ENCODE measurements at places on chromosomes 5 and 9. TPM values are rescaled to one million over a fixed set of nuclear protein-coding genes. Genes with fewer than 3 reads are reported as not detected.
A peak's percentile ranks its signal among the peaks of the same experiment; 100 is the strongest.

The PAEP gene
- not detected for total RNA-seq

DNA sequence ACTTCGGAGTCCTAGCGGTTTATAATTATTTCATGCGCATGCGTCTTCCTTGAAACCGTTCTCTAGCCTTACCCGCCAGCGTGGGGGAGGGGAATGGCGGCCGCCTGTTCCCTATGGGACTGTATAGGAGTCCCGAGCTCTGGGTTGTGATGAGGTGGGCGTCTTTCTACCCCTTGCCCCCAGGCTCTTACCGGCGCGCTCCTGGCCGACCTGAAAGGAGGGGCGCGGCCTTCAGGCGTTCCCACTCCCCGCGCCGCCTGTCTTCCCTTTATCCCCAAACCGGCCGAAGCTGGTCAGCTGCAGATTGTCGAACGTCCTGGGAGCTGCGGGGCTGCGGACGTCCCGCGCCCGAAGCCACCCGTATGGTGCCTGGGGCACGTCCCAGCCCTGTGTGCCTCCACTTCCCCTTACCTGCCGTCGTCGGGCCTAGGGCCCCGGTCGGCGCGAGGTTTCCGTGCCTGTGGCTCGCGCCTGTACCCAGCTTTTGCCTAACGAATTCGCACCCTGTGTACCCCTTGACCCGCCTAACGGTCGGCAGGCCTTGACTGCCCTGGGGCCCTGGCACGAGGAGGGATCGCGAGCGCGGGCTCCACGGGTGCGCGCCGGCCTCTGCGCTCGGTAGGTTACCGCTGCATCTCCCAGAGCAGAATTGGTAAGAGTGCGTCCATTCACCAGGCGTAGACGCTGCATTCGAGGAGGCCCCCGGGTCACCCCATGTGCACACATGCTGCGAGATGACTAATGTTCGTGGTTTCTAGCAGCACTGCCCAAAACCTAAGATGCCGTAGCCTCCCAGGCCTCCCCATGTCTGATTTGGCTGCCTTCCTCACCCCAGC, 653 bp upstream of the HNRNPH1 start:
- DNase-seq = peak; percentile 93

The RXRA gene
- 26.1 TPM for total RNA-seq

DNA sequence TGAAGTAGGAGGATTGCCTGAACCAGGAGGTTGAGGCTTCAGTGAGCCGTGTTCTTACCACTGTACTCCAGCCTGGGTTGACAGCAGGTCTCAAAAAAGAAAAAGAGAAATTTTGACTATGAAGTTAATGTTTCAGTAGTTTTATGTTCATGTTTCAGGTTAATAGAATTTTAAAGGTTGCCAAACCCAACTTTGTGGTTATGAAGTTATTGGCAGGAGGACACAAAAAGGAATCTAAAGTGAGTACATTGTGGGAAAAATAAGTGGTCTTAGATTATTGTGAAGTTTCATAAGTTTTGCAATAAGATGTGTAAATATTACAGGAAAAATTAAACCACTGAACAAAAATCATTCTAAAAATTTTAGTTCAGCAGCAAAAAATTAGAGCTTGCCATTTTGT, 78.6 kb downstream of the GOLM1 start:
- peak; percentile 10 for DNase-seq

GRCh38 chr9:136662656-136663581, at the start of gene EGFL7:
TSS of gene EGFL7 (plus strand) at chr9:136662916. CDS start at chr9:136668283, 5,367 bp downstream.
- no peak for DNase-seq

DNA sequence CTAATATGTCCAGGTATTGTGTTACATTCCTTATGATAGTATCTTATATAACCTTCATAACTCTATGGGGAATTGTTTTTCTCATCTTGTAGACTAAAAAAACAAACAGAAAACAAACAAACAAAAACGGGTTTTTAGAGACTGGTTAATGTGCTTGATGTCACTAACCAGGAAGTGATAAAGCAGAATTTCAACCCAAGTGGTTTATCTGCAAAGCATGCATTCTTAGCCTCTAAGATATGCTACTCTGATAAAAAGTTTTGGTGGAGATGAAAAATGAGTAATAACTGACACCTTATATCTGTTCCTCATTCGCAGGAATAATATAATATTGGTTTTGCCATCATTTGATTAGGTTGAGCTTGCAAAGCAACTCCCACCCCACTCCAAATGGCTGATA, 53.4 kb downstream of the PUM3 start:
- DNase-seq = no peak

The ROR2 gene
- 12.9 TPM for total RNA-seq

The PCDHA12 gene
- total RNA-seq = not detected

The TEX48 gene
- total RNA-seq = not detected

The EPB41L4B gene
- total RNA-seq = 1.0 TPM

DNA sequence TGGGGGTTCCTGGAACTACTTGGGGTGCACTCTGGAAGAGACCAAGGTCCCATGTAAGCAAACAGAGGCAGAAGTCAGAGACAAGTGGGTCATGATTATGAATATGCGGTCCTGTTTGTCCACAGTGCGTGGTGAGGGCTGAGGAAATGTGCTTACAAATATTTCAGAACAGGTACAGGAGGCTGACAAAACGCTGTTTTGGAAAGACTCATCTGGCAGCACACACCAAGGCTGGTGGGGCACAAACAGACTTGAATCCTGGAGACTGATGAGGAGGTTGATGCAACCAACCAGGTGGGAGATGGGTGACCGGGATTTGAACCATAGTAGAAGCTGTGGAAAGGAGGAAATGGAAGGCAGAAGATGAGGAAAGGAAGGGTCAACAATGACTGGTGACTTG, 83.8 kb downstream of the ADRB2 start:
- no peak for DNase-seq

GRCh38 chr5:132016721-132017250, 5.3 kb upstream of the ACSL6 start:
- no peak for DNase-seq

DNA sequence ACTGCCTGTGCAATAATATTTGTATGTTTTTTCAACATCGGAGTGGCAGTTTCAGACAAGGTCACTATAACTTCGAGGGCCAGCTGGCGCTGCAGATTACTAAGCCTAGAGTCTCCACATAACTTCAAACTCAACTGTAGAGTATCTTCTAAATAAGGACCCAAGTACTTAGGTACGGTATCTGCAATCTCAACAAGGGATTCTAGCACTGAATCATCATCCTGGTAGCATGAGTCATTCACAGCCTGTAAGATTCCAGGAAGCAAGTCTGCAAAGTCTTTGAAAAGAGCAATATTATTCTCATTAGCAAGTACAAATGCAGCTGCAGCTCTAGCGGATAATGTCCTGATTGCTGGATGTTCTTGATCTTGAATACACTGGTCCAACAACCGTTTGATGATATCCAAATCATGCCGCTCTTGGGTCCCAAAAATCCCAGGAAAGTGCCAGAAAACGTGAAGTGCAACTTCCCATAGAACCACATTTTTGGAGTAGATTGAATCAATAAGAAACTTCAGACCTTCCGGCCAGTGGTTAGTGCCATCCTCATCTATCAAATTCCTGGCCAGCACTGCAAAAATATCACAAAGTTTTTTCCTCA, 654 bp downstream of the RANBP6 start:
- DNase-seq = peak; percentile 84

The PCDHGB5 gene
- total RNA-seq = 13.2 TPM

GRCh38 chr9:14231196-14231990, 82.5 kb downstream of the NFIB start:
- DNase-seq = no peak

DNA sequence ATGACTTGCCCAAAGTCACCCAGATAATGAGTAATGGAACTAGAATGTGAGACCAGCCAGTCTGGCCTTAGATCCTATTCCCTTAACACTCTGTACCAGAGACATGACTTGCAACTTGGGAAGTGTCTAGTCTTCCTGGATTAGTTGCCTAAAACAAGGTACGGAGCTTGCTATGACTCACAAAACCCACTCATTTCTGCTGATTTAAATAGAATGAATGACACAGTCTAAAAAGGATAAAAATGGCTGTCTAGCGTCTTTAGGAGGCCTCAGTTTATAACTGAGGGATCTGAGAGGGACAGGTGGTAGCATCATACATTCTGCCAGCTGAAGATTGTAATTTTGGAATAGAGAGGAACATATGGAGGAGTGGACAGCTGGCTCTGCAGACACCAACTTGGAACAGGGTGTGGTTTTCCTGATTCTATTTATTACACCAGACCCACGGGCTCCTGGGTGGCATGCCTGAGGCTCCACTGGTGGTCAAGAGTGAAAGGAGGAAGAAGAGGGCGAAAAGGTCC, 62.7 kb downstream of the ABLIM3 start:
- DNase-seq = peak; percentile 69

GRCh38 chr9:131049829-131050715, 41.1 kb downstream of the LAMC3 start:
- no peak for DNase-seq

The APBA1 gene
- 4.3 TPM for total RNA-seq

DNA sequence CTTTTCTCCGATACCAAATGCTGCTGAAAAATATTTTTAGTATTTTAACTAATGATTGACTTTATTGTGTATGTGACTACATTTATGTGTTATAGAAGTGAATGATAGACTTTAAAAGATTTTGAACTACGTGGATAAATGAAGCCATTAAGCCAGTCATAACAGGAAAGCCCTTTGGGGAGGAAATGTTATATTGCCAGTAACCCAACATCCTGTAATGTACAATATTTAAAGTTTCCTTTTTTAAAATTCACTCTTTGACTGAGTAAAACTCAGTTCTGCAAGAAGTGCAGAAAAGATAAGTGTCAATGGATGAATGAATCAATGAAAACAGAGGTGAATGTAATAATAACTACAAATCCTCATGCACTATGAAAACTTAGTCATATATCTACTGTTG, 102.6 kb upstream of the TLE4 start:
- DNase-seq = no peak

DNA sequence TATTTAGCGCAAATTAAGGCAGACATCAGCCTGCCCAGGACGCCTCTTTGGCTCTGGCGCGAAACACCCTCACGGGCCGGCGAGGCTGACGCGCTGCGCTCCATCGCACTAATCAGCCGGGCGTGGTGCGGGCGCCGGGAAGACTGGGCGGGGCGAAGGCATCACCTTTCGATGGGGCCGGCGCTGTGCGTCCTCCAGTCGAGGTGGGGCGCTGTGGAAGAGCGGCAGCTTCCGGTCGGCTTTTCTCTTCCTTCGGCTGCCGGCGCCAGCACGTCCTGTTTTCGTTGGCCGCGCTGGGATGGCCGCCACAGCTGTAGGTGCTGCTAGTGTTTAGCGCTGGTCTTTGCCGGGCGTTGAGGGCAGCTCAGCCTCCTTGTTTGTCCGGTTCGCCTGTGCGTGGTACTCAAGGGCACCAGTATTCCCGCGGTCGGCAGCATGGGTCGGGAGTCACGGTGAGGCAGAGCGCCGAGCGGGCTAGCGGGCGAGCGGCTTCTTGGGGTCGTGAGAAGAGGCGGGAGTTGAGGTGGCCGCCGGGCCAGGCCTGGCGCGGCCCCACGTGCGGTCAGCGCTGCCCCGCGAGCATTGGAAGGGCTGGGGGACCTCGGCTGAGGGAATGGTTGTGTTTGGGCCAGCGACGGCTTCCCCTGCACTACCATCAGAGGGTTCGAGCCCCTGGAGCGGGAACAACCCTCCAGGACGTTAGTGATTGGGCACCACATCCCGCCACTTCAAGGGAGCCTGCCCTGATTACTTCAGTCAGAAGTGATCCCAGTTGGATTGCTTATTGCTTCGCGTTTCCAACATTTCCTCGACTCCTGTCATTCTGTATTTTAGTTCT, at the start of gene DDX46:
DDX46 (plus strand) TSS at position 276 of the 838 bp plus-strand sequence; CDS start at position 436, 160 bp downstream.
- DNase-seq = peak; percentile 99

GRCh38 chr5:177146891-177147638, 13.5 kb downstream of the NSD1 start:
- peak; percentile 62 for DNase-seq

The STING1 gene
- total RNA-seq = 75.0 TPM

DNA sequence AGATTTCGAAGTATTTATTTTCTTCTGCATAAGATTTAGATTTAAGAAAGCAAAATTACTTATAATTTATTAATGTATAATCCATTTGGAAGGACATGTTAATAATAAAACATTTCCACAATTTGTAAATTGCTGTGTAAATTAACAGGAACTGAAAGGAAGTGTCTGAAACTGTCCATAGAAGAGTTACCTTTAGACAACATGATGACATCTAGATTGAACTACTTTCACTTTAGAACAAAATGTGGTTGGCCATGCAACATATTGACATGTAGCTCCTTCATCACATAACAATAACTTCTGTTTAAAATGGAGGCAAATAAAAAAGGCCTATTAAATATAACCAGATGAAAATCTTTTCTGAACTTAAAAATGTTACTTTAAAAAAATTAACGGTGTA, 1849.5 kb upstream of the ACO1 start:
- DNase-seq = no peak

DNA sequence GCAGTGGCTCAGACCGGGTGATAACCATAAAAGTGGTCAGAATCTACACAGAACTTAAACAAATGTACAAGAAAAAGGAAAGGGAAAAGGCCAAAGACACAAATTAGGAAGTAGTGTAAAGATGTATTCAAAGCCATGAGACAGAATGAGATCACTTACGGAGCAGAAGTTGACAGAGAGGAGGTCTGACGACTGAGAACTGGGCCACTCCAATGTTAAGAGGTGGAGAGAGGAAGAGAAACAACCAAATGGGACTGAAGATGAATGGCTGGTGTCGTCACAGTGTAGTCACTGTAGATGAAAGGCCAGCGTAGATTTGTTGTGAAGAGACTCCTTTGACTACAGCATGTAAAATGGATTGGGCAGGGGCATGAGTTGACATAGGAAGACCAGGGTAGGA, 114.4 kb downstream of the DROSHA start:
- DNase-seq = no peak

DNA sequence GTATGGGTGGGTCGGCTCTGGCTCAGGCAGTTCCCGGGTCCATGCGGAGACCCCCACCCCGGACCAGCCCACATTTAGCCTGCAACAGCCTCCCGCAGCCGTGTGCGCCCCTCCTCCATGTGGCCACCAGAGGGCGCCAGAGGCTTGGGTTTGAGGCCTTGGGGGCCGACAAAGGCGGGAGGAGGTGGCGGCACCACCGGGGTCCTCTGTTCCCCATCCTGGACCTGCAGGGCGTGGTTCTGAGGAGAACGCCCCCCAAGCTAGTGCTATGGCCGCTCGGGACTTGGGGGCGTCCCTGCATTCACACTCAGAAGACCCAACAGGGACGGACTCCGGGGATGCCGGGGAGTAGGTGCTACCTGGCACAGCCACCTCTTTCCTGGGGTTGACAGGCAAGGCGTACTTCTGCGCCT, 16.5 kb downstream of the ASS1 start:
- DNase-seq = peak; percentile 61

The CFAP77 gene
- total RNA-seq = not detected

- no peak for DNase-seq
These were observed 35.5 kb upstream of the TENT2 start for GRCh38 chr5:79576606-79577289.

The FOXD4 gene
- total RNA-seq = not detected

The C8G gene
- not detected for total RNA-seq

GRCh38 chr5:18660511-18660910, 1026.3 kb downstream of the TAF11L14 start:
- DNase-seq = no peak

DNA sequence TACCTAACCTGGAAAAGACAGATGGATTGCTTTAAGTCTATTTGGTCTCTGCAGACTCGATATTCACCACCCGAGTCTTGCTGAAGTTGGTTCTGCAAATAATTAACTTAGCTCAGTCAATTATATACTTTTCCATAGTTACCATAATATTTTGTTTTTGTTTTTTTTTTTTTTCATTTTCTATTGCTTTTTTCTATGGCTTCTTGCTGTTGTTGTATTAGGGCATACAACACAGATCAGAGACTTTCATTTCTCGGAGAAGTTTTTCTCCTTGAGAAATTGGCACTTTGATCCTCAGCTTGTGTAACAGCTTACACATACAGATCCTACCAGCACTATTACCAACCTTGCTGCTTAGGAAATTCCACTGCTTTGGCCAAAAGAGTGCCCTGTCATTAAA, 88.0 kb downstream of the GPR21 start:
- peak; percentile 8 for DNase-seq

The PCDHB2 gene
- total RNA-seq = 4.9 TPM

The PLPP7 gene
- 0.13 TPM for total RNA-seq

Data from GM23248 (cell line).